A375 (cell line): ENCODE measurements at places on chromosomes 12 and 14. TPM values are rescaled to one million over a fixed set of nuclear protein-coding genes. Genes with fewer than 3 reads are reported as not detected.

REP15 gene
- 1.8 and 2.4 TPM in 2 replicates for total RNA-seq

TEX52 gene
- not detected in 2 replicates for total RNA-seq

GALNT9 gene
- not detected in 2 replicates for total RNA-seq

CAMKK2 gene
- total RNA-seq: 11.0 and 11.8 TPM in 2 replicates

SLCO1B1 gene
- 0.24 TPM in 1 of 2 replicates, not detected in the other for total RNA-seq

TMEM63C gene
- 0.21 and 0.30 TPM in 2 replicates for total RNA-seq

PLEKHD1 gene
- 0.05 TPM in 1 of 2 replicates, not detected in the other for total RNA-seq

KLHL33 gene
- 0.05 TPM in 1 of 2 replicates, not detected in the other for total RNA-seq

SRRM4 gene
- total RNA-seq: not detected in 2 replicates

MDGA2 gene
- 0.41 and 0.98 TPM in 2 replicates for total RNA-seq

TAS2R31 gene
- 1.1 and 1.2 TPM in 2 replicates for total RNA-seq

RAPGEF3 gene
- total RNA-seq: 3.5 and 5.5 TPM in 2 replicates

ANO4 gene
- 0.30 and 2.0 TPM in 2 replicates for total RNA-seq

GLIPR1L1 gene
- not detected in 2 replicates for total RNA-seq

CKAP4 gene
- total RNA-seq: 60.4 and 62.6 TPM in 2 replicates

AQP5 gene
- total RNA-seq: 0.49 and 0.69 TPM in 2 replicates
